ENCODE measurements at places on chromosomes 4 and X. TPM values are rescaled to one million over a fixed set of nuclear protein-coding genes. Genes with fewer than 3 reads are reported as not detected.

PDE5A gene
- 0.17 TPM for total RNA-seq

OTC gene
- total RNA-seq = not detected

DNA sequence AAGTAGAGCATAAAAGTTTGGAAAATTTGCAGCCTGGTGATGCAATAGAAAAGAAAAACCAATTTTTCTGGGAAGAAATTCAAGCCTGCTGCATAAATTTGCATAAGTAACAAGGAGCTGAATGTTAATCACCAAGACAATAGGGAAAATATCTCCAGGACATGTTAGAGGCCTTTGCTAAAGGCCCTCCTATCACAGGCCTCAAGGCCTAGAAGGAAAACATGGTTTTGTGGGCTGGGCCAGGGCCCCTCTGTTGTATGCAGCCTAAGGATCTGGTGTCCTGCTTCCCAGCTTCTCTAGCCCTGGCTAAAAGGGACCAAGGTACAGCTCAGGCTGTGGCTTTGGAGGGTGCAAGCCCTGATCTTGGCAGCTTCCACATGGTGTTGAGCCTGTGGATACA, 6.2 kb upstream of the RTL3 start:
- no peak for DNase-seq

- no peak for DNase-seq
Observed at GRCh38 chr4:24203926-24204325, 314.1 kb upstream of the PPARGC1A start.

GRCh38 chrX:129759576-129760061, 20.1 kb upstream of the SASH3 start:
- no peak for DNase-seq

CTAG1B gene
- not detected for total RNA-seq

RAB9B gene
- total RNA-seq = 0.98 TPM

GRIA3 gene
- not detected for total RNA-seq

DNA sequence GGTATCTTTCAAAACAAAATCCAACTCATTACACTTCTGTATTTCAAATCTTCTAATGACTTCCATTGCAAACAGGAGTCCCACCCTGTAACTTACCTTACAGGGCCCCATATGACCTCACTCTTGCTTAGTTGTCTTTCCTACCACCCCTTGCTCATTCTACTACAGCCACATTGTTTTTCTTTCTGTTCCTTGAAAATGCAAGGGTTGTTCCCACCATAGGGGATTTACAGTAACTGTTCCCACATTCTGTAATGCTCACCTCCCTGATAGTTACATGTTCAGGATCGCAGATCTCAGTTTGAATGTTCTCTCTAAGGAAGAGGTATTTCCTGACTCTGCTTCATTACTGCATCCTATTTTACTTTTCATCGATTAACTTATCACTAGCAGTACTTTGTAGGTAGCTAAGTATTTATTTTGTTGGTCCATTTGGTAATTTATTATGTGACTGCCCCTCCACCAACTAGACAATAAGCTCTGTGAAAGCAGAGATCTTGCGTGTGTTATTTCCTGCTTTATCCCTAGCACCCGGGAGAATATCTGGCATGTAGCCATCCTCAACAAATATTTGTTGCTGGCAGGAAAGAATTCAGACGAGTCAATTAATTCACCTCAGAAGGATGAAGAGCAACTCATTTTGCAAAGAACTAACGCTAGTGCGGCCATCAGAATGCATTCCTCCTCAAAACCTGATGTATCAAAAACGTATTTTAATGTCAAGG, 21.4 kb downstream of the MAOB start:
- no peak for DNase-seq

GRCh38 chr4:7398788-7399439, 35.8 kb downstream of the PSAPL1 start:
- no peak for DNase-seq

DNA sequence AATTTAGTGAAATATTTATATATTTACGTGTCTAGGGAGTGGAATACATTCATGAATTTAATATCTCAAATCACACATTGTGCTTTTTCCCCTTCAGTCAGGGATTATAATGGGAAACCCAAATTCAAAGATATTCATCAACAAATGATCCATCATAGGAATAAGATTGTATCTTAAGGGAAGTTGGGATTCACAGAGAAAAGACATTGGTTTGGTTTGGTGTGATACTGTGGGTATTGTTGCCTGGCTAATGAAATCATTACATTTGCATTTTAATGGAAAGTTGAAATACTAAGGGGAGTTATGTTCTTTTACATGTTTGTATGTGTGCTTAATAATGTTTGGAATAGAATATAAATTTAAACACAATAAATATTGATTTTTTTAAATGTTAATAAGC, 1.7 kb downstream of the TET2 start:
- DNase-seq = no peak

NXT2 gene
- total RNA-seq = 34.1 TPM

- DNase-seq = no peak
Observed at GRCh38 chr4:100977746-100978397, 369.5 kb downstream of the PPP3CA start.

GRCh38 chr4:110211007-110211769, 12.8 kb upstream of the ELOVL6 start:
- DNase-seq = no peak

GRCh38 chr4:63799166-63799565, 610.1 kb downstream of the TECRL start:
- DNase-seq = no peak

DNA sequence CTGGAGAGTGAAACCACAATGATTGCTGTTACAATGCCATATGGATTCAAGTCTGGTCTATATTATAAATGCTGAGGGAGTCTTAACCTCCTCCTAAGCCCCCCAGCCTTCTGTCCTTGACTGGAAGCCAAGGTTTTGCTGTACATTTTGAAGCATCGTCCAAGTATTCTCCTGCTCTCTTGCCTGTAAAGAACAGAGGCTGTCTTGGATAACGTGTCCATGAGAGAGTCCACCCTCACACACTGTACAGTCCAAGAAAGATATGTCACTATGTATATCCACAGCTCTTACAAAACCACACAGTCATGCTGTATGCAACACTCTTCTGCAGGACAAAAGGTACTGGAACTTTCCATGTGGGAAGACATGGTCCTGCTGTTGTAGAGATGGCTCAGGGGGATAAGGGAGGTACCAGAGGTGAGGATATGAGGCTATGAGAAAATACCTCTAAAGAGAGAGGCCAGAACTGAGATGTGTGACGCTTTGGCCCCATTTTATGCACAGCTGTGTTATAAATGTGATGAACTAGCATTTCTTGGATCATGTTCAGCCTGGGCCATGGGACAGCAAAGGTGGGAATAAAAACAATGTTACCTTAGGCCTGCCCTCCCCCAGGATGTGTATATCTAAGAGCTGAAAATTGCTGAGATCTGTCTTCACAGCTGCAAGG, 678.6 kb downstream of the IQCM start:
- no peak for DNase-seq

DNA sequence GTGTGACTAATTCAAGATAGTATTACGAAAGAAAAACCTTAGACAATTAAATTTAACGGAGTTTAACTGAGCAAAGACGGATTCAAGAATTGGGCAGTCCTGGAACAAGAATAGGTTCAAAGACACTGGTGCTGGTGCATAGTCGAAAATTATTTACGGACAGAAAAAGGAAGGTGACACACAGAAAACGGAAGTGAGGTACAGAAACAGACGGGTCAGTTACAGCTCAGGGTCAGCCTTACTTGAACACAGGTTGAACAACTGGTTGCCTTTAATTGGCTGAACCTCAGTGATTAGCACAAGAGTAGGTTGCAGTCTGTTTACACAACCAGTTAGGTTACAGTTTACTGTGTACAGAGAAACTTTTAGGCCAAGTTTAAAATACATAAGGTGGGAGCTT, 31.5 kb downstream of the KLHL8 start:
- DNase-seq = no peak

DNA sequence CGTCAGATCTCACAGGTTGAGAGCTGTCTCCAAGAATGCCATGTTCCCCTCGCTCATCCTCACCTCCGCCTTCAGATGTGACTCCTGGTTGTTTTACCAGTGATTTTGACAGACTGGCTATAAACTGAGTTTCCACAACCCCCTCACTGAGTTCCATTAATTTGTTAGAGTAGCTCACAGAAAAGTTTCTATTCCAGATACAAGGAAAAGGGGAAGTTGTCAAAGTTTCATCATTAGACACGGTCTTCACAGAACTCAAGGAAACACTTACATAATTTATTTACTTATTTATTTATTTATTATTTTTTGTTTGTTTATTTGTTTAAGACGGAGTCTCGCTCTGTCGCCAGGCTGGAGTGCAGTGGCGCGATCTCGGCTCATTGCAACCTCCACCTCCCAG, 55.7 kb upstream of the IQSEC2 start:
- no peak for DNase-seq

GLOD5 gene
- total RNA-seq = not detected

GAGE12E gene
- total RNA-seq = not detected

DNA sequence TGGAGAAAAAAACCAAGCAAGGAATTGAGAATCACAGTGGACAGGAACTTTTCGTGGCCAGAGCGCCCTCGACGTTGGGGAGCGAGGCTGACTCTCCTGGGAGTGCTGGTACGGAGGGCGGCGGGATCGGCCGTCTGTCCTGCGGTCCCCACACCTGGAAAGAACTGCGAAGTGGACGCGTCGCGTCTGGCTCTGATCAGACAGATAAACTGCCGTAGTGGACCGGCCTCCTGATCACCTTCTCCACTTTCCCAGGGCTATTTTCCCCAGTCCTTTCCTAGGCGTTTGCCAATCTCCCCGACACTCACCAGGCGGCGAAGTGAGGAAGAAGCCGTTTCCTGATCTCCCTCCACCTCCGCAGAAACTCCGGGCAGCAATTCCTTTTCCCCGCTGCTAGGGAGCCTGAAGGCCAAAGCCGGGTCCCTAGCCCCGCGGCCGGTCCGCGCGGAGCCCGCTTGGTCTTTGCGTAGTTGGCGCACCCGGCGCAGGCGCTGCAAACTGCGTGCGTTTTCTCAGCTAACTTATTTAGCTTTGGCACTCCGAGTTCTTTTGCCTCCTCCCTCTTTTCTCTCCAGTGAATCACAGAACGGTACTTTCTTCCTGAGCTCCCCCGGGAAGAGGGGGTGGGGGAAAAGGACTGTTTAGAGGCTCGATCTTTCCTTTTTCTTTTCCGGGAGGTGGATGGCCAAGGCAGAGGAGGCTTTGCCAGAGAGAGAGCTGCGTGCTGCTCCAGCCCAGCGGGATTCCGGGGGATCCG, at the start of gene ARSJ:
Gene ARSJ, minus strand, starts transcription at position 500 of the 757 bp plus-strand sequence. CDS start 813 bp downstream, outside the sequence.
- DNase-seq = peak; percentile 23

DNA sequence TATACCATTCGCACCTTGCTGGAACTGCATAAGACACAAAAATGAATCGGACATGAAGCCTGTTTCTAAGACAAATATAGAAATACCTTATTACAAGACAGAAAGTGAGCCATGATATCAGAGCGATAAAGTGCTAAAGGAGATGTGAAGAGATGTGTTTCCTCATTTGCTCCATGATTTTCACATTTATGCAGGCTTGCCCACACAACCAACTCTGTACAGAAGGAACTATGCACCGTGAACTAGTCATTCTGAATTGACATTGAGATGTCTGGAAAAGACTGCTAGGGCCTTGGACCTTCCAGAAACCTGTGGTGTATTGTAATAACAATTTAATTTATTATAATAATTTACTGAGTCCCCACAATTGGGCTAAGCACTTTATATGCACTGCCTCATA, 38.6 kb upstream of the TXK start:
- DNase-seq = no peak

BTK gene
- not detected for total RNA-seq
